ENCODE measurements at places on chromosomes 12 and 14. TPM values are rescaled to one million over a fixed set of nuclear protein-coding genes. Genes with fewer than 3 reads are reported as not detected.

DNA sequence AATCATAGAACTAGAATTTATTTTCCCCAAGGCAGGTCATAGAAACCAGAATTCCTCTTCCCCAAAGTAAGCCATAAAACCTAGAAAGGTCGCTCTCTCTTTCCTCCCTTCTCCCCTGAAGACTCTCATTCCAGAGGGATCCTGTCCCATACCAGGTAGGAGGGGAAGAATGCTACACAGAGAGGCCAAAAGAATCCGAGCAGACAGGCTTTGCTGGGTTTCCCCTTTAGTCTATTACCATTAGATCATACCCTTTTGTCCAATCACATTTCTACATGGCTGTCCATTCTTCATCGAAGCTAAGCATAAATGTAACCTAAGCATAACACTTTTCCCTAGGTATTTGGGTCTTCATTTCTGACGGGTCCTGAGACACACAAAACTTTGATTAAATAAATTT lies 204.5 kb downstream of the SPTSSA start:
- no peak for DNase-seq

DNA sequence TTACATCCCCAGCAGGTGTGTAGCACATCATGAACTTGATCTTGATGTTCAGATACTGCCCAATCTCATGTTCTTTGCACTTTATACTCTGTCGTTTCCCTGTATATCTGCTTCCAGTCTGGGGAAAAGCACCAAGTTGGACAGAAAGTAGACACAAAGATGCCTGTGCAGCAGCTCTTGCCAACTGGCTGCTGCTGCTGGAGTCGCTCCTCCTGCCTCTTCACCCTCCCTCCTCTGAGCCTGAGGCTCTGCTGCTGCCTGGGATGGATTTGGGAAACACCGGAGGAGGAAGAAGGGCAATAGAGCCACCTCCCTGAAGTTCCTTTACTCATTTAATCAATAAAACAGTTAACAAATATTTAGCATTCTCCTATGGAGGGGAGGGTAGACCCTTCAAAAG lies 32.4 kb downstream of the ADCK1 start:
- DNase-seq = no peak

DNA sequence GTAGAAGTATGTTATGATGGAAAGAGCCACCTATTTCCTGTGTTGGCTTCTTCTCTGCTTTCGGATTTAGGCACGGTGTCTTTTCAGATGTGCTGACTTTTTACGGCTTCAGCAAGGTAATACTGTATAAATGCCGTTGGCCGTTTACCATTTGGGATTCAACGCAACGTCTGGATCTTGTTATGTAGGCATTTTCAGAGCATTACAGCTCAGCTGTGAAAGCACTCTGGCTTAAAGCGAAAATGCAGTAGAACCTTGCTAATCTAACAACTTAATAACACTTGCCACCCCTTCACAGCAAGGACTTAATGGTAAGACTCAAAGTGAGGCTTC lies 229.9 kb downstream of the EFCAB11 start:
- DNase-seq = no peak

DNA sequence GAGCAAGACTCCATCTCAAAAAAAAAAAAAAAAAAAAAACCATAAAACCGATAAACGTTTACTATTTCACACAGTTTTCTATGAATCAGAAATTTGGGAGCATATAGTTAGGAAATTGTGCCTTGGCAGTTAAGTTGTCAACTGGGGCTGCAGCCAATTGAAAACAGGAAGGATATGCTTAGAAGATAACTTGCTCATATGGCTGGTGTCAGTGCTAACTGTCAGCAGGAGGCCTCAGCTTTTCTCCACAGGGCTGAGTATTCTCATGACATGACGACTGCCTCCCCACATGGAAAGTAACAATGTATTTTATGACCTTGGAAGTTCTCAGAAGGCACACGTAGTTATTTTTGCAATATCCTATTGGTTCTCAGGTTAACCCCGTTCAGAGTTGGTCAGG lies 29.6 kb upstream of the OR5AU1 start:
- DNase-seq = no peak

DNA sequence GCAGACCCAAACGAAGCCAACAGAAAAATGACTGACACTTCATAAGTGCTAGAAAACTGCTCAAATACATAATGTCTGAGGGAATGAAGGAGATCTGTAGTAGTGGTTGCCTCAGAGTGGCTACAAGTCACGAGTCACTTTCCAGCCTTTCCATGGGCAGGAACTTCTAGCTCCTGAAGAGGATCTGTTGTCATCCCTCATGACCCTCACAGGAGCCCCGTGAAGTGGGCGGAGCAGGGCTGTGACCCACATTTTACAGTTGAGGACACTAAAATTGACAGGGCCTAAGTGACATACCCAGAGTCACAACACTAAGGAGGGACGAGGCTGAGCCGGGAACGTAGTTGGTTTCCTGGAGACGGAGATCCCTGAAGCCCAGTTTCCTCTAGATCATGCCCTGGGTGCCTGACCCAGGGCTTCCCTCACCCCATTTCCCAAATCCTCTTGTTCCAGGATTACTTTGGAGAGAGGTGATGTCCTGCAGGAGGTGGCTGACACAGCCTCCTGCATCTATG lies 45.8 kb upstream of the P2RX7 start:
- no peak for DNase-seq

GRCh38 chr14:88417594-88417993 lies 32.1 kb downstream of the SPATA7 start:
- no peak for DNase-seq

DNA sequence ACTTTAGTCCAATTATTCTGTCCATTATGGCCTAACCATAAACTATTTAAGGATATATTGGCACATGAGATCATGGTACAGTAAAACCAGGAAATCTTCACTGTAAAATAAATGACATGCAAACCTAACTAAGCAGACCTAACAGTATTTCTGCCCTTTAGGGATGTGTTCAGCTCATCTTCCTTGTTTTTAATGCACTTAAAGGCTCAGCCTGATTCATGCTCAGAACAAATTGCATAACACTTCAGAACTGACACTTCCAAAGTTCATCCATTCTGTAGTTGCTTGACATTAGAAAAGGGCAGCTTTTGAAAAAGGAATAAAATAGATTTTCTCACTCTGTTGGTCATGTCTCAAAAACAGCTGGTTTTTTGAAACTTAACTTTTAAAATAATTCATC lies 708.5 kb downstream of the C12orf50 start:
- DNase-seq = no peak

Gene PRMT5
- 134 TPM for polyA plus RNA-seq

DNA sequence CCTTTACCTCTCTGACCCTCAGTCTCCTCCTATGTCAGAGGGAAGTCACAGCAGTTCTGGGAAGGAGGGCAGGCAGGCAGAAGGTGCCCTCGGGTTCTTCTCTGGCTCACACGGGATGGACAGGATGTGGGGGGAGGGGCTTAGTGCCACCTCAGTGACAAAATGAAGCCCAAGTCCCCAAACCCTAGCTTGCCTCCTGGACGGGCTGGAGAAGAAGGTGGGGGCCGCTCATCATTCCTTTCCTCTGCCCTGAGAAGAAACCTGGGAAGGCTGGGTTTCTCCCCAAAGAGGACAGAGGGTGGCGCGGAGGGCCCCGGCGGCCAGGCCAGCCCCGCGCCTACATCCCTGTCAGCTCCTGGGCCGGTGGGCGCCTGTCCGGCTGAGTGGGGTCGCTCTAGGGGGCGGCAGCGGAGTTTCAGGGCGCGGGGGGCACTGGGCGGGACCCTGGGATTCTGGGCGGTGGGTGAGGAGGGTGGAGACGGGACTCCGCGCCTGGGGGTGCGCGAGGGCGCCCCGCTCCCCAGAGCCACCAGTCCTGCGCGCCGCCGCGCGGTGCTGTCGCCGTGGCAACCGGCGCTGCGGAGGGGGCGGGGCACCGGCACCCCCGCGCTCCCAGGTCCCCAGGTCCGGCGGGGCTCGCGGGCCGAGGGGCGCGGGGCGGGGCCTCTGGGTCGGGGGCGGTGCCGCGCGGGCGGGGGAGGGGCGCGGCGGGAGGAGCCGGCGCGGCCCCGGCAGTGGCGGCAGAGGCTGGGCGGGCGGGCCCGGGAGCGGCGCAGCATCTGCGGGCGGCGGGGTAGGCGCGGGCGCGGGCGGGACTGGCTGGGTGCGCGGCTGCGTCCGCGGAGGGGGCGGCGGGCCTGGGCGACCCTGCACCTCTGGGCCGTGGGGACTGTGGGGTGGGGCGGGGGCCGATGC lies at the start of gene TMEM121:
Gene TMEM121, plus strand, starts transcription at position 723 of the 915 bp plus-strand sequence. CDS start 2,252 bp downstream, outside the sequence.
- no peak for DNase-seq

- no peak for DNase-seq
These were observed 18.9 kb downstream of the PYROXD1 start for GRCh38 chr12:21456291-21456780.

GRCh38 chr14:32225378-32225920 lies 22.4 kb upstream of the RNU6-8 start:
- no peak for DNase-seq

- DNase-seq = no peak
These were observed 263 bp upstream of the IFT81 start for GRCh38 chr12:110123919-110124268.

Gene TUNAR
- polyA plus RNA-seq = 0.39 TPM

DNA sequence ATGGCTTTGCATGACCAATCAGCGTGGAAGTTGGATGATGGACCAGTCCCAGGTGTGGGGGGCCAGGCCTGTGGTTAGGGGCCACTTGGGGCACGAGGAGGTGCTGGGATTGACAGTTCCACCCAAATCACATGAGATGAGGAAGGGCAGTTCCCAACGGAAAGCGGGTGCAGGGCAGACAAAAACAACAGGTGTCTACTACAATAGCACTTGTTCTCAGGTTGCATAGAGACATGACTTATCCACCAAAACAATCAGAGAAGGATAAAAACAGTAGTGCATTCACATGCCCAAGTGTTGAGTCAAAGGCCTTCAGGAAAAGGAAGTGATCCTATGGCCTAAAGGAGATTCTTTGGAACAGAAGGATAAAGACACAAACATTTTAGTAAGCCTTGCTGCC lies 14.6 kb upstream of the EIF2B2 start:
- no peak for DNase-seq

Gene IPO8
- 60.5 TPM for polyA plus RNA-seq

Gene GLIPR1L1
- 0.51 TPM for polyA plus RNA-seq
